ENCODE measurements at places on chromosomes 6 and 20.
A peak's percentile ranks its signal among the peaks of the same experiment; 100 is the strongest.

DNA sequence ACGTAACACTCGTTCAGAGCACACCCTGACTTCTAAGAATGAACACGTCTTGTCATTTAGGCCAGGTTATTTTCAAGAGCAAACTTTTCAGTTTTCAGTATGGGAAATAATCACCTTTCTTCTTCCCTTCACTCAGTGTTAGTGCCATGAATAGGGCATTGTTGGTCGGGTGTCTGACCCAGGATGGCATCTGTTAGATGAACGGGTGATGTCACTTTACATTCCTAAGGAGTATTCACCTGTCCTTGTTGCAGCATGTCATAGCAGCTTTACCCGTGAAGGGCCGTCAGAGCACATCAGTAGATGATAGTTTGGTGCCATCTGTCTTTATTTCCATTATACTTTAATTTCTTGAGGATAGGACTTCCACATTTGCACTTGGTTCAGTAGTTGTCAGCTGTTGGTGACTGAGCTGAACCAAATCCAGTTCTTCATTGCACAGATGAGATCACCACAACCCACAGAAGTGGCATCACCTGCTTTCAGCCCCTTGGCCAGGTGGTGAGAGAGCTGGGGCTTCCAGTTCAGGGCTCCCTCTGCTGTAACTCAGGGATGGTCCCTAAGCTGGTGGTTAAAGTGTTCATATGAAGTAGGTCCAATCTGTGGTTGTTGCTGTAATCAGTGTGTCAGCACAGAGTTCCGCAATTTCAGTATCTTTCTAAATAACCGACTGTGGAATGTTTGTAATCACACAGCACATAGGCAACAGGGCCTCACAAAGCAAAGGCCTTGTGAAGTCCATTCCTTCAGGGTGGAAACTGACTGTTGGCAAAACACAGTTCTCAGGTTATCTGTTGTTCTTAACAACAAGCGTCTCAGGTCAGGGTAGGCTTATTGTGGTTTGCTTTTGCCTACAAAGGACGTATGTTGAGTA lies 68.2 kb downstream of the FAM120B start:
- peak; percentile 8 for DNase-seq

- no peak for DNase-seq
Observed at GRCh38 chr6:115999235-115999634, 61.5 kb downstream of the FRK start.

GRCh38 chr20:3797592-3798372 lies 1.7 kb downstream of the CDC25B start:
- no peak for DNase-seq

DNA sequence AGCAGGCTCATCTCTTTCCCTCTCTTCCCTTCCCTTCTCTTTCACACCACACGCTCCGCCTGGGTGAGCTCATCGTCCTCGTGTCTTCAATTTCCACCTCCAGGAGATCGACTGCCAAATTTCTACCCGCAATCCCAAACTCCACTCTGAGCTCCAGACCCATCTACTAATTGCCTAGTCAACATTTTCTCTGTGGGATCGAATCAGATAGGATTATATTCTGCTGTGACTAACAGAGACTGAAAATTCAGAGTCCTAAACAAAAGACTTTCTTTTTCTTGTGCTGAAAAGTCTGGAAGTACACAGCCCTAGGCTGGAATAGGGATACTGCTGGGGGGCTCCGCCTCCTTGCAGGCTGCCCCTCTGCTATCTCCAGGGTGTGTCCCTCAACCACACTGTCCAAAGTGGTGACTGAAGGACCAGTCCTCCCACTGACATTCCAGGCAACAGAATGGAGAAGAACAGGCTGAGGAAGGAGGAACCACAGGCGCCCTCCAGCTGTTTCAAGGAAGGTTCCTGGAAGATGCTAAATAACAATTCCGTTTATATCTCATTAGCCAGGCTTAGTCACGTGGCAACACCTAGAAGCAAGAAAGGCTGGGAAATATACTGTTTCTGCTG lies 5.0 kb upstream of the HSPA12B start:
- DNase-seq: peak; percentile 60

DNA sequence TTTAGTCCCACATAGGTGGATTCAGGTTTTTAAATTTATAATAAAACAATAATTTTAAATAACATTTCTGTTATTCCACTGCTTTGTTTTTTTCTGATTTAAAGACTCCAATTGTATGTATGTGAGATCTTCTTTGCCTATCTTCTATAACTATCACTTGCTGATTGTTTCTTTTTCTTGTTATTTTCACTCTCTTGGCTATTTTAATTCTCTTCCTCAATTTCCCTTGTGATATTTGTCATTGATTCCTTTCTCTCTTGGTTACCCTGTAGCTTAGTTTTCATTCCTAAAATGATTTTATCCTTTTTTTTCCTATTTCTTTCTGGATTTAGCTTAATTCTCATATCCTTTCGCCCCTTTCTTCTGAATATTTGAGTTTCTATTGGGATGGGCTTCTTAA lies 227.3 kb upstream of the TENT5A start:
- DNase-seq: no peak
